ENCODE measurements at places on chromosomes 12 and 14.

DNA sequence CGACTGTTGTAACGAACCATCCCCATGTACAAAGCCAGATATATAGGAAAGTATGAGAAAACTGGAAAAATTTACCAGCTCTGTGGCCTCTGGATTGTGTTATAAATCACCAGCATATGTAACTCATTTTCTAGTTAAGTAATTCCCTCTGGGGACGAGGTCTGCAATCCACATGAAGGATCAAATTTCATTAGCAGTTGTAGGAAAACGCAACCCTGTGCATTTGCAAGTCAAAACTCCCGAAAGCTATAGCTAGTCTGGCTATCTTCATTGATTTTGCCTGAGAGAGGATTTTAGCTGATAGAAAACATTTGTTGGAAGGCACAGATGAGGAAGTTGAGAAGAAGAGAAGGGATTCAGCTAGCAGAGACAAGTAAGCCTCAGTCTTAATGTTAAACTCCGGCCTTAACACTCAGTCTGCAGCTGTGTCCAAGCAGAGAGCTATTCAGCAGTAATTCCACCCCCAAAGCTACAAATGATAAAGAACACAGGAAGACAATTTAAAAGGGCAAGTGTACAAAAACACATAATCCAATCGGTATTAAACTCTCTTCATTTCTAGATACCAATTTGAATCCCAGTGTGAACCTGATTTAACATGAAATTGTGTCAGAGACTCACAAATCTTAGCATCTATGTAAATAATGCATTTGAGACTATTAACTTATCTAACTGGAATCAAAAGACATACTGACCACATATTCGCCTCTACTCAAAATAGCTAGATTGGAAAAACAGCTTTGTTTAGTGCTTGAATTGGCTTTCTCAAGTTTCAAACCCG, 54.2 kb upstream of the CERS5 start:
- H3K4me3 ChIP-seq = no peak overlapping the region
- peaks cover 17% of the 10 kb centered on the region for H3K4me1 ChIP-seq
- no peak for DNase-seq
- H3K27me3 ChIP-seq = no peaks in the 10 kb centered on the region
- H3K36me3 ChIP-seq = peaks cover 3% of the 10 kb centered on the region
- H3K27ac ChIP-seq = no peak overlapping the region

DNA sequence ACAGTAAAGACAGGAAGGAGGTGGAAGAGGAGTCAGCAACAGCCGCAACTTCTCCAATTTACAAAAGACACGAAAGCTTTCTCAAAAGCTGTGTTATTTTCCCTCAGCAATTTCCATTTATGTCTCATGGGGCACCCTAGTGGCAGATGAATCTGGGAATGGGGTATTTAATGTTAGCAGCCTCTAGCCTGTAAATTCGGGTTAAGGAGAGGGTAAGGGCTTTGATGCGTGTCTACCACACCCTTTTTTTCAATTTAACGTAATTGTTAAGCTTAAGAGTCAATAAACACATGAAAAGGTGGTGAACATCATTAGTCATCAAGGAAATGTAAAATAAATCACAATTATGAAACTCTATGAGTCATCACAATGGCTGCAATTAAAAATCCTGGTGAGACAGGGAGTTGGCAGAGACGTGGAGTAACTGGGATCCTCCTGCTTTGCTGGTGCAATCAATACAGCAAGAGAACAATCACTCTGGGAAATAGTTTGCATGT, 986.4 kb downstream of the AACS start:
- no peak for DNase-seq
- no peak overlapping the region for H3K4me3 ChIP-seq
- H3K27me3 ChIP-seq = no peaks in the 10 kb centered on the region

DNA sequence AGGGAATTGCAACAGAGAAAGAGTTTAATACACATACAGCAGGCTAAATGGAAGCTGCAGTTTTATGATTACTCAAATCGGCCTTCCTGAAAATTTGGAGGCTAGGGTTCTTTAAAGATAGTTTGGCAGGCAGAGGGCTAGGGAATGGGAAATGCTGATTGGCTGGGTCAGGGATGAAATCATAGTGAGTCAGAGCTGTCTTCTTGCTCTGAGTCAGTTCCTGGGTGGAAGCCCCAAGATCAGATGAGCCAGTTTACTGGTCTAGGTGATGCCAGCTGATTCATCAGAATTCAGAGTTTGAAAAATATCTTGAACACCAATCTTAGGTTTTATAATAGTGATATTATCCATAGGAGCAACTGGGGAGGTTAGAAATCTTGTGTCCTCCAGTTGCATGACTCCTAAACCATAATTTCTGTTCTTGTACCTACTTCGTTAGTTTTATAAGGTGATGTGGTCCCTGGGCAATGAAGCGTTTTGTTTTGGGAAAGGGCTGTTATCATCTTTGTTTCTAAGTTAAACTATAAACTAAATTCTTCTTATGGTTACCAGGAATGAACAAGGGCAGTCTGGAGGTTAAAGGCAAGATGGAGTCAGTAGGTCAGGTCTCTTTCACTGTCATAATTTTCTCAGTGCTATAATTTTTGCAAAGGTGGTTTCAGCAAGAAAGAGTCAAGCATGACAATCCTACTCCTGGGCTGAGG, 257.8 kb upstream of the CCDC196 start:
- no peak overlapping the region for H3K27ac ChIP-seq
- peaks cover 30% of the 10 kb centered on the region for H3K27me3 ChIP-seq

DNA sequence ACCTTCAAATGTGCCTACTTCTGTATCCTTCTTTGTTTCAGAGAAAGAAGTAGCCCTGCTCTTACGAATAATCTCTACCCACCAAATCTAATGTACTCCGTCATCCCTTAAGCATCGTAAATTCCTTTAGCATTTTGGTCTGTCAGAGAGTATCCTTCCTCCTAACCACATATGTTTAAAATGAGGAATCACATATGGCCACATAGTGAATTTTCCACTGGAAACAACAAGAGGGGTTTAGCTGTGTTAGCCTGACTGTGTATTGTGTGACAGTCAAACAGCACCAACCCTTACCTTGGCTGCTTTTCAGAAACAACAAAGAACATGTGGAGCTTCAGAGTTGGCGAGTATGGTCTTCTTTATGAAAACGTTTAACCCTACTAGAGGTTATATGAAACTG, 5.5 kb downstream of the LUM start:
- no peak for DNase-seq
- H3K4me1 ChIP-seq = no peaks in the 10 kb centered on the region
- H3K27ac ChIP-seq = no peak overlapping the region
- no peaks in the 10 kb centered on the region for H3K27me3 ChIP-seq
- H3K36me3 ChIP-seq = no peaks in the 10 kb centered on the region

GRCh38 chr12:58668233-58668632, 252.1 kb downstream of the LRIG3 start:
- no peak for DNase-seq
- H3K4me3 ChIP-seq = no peak overlapping the region
- no peaks in the 10 kb centered on the region for H3K4me1 ChIP-seq
- no peak overlapping the region for H3K27ac ChIP-seq
- H3K36me3 ChIP-seq = no peaks in the 10 kb centered on the region
- H3K27me3 ChIP-seq = no peaks in the 10 kb centered on the region

GRCh38 chr12:129657179-129657578, 246.6 kb downstream of the TMEM132D start:
- no peaks in the 10 kb centered on the region for H3K36me3 ChIP-seq
- no peak for DNase-seq
- no peak overlapping the region for H3K4me3 ChIP-seq
- H3K27me3 ChIP-seq = no peaks in the 10 kb centered on the region

DNA sequence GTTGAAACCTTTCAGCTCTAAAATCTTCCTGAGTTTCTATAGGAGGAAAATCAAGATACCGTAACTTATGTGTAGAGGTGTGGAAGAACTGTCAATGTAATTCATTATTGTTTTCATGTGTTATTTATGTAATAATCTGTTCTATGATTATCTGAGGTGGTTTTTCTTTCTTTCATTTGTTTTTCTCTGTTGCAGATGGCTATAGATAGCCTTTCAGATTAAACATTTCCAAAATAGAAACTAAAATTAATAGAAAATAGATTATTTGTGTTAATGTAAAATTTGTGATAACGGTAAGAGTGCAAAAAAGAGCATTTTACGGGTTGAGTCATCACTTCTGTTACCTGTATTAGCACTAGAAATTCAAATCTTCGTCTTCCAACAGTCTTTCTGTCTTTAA, 128.8 kb downstream of the SYNE2 start:
- no peak overlapping the region for H3K4me3 ChIP-seq
- H3K27me3 ChIP-seq = no peaks in the 10 kb centered on the region
- peaks cover 5% of the 10 kb centered on the region for H3K36me3 ChIP-seq
- no peak for DNase-seq
- H3K27ac ChIP-seq = no peak overlapping the region
- no peaks in the 10 kb centered on the region for H3K4me1 ChIP-seq

DNA sequence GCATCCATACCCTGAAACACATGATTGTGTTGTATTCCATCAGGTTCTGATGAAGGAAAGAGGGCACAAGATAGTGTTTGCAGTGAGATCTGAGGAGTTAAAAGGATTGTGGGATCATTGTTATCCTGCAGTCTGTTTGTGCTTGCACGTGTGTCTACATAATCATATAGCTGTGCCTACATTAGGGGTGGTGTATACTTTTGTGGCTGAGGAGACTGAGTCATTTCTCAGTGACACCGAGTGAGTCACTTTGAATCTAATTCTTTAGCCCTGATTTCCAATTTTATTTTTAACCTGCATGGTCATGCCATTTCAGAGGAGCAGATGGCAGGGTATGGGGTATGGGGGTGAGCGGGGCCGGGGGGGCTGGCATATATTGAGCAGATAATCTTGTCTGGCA, 133.2 kb downstream of the ANO4 start:
- no peaks in the 10 kb centered on the region for H3K4me1 ChIP-seq
- DNase-seq = no peak
- H3K4me3 ChIP-seq = no peak overlapping the region
- no peak overlapping the region for H3K27ac ChIP-seq
- no peaks in the 10 kb centered on the region for H3K27me3 ChIP-seq

GRCh38 chr14:50862036-50862570, 9.8 kb upstream of the ABHD12B start:
- DNase-seq = no peak
- H3K4me3 ChIP-seq = no peak overlapping the region
- no peaks in the 10 kb centered on the region for H3K36me3 ChIP-seq
- peaks cover 7% of the 10 kb centered on the region for H3K4me1 ChIP-seq

GRCh38 chr12:109440851-109441490, 36.1 kb downstream of the KCTD10 start:
- H3K27ac ChIP-seq = no peak overlapping the region
- no peak for DNase-seq
- no peaks in the 10 kb centered on the region for H3K27me3 ChIP-seq
- H3K4me3 ChIP-seq = no peak overlapping the region
- H3K4me1 ChIP-seq = no peaks in the 10 kb centered on the region

- H3K27me3 ChIP-seq = no peaks in the 10 kb centered on the region
- peaks cover 19% of the 10 kb centered on the region for H3K36me3 ChIP-seq
- no peak for DNase-seq
- peak overlapping the region; percentile 97 for H3K27ac ChIP-seq
- H3K4me3 ChIP-seq = peak overlapping the region; percentile 85
These were observed 2.3 kb downstream of the CLEC2B start for GRCh38 chr12:9866860-9867269.

DNA sequence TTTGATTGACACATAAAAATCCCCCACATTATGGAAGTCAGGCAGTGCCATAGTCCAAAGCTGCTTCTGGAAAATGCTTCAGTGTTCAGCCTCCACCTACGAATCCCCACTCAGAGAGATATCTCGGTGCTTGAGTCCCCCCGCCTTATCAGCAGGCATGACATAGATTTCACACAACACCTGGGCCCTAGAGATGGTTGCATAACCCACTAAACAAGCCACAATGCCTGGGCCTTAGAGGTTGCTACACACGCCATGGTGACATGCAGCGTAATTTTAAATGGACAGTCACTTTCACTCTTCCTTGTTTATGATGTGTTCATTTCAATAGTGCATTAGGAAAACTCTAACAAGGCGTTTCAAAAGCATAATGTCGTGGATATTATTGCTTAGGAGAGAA, 38.0 kb downstream of the CCDC60 start:
- H3K27me3 ChIP-seq = peaks cover 12% of the 10 kb centered on the region
- H3K4me3 ChIP-seq = no peak overlapping the region
- H3K27ac ChIP-seq = no peak overlapping the region
- no peaks in the 10 kb centered on the region for H3K36me3 ChIP-seq
- no peak for DNase-seq
- peaks cover 4% of the 10 kb centered on the region for H3K4me1 ChIP-seq

GRCh38 chr12:31586728-31587127, 4.2 kb downstream of the DENND5B start:
- peaks cover 35% of the 10 kb centered on the region for H3K4me1 ChIP-seq
- H3K27me3 ChIP-seq = no peaks in the 10 kb centered on the region
- H3K36me3 ChIP-seq = peaks cover 20% of the 10 kb centered on the region

DNA sequence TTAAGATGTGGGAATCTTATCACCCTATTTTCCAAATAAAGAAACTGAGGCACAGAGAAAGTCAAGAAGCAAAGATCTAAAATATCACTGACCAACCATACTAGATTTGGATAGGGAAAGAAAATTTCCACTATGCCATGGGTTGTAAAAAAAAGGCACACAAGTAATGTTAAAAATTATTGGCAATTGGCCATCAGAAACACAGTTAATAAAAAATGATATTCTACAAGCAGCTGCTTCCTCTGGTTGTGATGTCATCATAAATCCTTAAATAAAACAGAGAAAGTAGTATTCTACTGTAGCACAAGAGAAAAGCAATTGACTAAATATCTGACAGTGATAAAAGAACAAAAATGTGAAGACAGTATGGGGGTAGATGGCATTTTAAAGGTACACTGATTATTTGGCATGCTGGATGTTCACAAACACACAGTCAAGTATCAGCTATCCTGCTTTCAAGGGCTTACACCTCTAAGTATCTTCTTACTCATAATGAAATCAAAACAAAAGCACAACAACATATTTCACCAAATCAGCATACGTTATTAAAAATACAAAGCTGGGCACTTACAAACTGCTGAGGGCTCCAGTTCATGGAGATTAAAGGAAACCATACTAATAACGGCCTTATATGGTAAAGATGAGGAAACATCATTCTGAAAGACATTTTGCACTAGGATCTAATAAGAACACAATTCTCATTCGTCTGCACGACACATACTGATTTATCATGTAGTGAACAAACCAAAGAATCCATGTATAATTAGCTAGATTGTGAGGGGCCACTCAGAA, 45.7 kb downstream of the CORO1C start:
- peaks cover 11% of the 10 kb centered on the region for H3K36me3 ChIP-seq
- DNase-seq = no peak
- no peak overlapping the region for H3K4me3 ChIP-seq
- peaks cover 53% of the 10 kb centered on the region for H3K4me1 ChIP-seq
- peak overlapping the region; percentile 59 for H3K27ac ChIP-seq

DNA sequence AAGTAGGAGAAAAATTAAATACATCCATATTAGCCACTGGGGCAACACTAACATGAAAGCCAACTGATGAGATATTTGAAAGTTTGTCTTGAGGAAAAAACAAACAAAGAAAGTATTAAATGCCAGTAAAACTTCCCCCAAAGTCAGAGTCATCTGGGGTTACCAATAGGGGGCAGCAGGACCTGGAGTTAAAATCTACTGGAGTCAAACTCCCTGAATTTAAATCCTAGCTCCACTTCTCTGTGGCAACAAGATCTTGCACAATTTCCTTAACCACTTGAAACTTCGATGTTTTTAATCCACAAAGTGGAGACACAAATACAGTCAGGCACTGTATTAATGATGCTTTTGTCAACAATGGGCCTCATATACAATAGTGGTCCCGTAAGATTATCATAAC, 14.4 kb downstream of the PLEKHG7 start:
- DNase-seq = no peak
- H3K27me3 ChIP-seq = no peaks in the 10 kb centered on the region
- no peak overlapping the region for H3K4me3 ChIP-seq
- no peak overlapping the region for H3K27ac ChIP-seq

GRCh38 chr12:66236969-66237368, 48.0 kb downstream of the IRAK3 start:
- no peaks in the 10 kb centered on the region for H3K27me3 ChIP-seq
- H3K4me3 ChIP-seq = no peak overlapping the region
- no peak overlapping the region for H3K27ac ChIP-seq
- H3K4me1 ChIP-seq = peaks cover 25% of the 10 kb centered on the region
- no peaks in the 10 kb centered on the region for H3K36me3 ChIP-seq
